Right ventricle myocardium inferior (tissue), 1 donor: ENCODE measurements at places on chromosomes 7 and 10. TPM values are rescaled to one million over a fixed set of nuclear protein-coding genes. Genes with fewer than 3 reads are reported as not detected.

Gene ARHGAP12
- 21.5 TPM for total RNA-seq

Gene GATA3
- total RNA-seq: 1.3 TPM

Gene PRSS37
- not detected for total RNA-seq

Gene BMPR1A
- 53.2 TPM for total RNA-seq

Gene SPDYE2B
- total RNA-seq: not detected

Gene BAMBI
- total RNA-seq: 17.9 TPM

Gene KCND2
- total RNA-seq: not detected

Gene CCL26
- not detected for total RNA-seq

Gene CCDC146
- total RNA-seq: 11.0 TPM

Gene BEND7
- total RNA-seq: 18.6 TPM

Gene EFCAB10
- total RNA-seq: not detected

Gene CDK14
- total RNA-seq: 26.3 TPM

Gene BTBD16
- not detected for total RNA-seq

Gene ATRNL1
- total RNA-seq: 0.41 TPM

Gene TMEM229A
- total RNA-seq: not detected

Gene JCAD
- total RNA-seq: 25.6 TPM

Gene NAPEPLD
- total RNA-seq: 13.1 TPM

Gene PLCE1
- 4.2 TPM for total RNA-seq

Gene CRPPA
- 7.1 TPM for total RNA-seq

Gene GARIN1A
- total RNA-seq: 1.8 TPM
